ENCODE measurements at places on chromosomes 7 and 10.

GRCh38 chr10:15504101-15504840, 133.2 kb upstream of the FAM171A1 start:
- DNase-seq: peak; percentile 86

DNA sequence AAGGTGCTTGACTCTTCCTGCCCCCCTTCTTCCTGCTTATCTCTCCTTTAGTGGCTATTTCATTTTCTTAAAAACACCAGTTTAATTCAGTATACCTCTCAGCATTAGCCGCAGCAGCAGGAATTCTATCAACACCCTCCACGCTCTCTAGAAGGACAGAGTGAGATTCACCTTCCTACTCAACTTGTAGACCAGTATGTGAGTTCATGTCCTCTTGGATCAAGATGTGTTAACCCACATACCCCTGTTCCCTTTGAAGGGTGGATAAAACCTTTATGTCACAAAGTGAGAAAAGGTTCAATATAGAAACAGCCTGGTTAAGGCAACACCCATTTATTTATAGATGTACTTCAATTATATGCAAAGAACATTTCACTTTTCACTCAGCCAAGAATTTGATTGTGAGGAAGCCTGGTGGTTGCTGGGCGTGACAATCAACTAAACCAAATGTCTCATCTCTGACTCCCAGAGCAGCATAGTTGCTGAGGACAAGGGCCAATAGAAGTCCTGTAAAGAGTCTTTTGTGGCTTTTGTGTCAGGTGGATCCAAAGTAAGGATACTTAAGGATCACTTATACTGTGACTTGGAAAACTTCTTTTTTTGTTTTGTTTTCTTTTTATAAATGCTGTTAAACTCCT, 617.1 kb downstream of the SORCS3 start:
- DNase-seq: no peak

DNA sequence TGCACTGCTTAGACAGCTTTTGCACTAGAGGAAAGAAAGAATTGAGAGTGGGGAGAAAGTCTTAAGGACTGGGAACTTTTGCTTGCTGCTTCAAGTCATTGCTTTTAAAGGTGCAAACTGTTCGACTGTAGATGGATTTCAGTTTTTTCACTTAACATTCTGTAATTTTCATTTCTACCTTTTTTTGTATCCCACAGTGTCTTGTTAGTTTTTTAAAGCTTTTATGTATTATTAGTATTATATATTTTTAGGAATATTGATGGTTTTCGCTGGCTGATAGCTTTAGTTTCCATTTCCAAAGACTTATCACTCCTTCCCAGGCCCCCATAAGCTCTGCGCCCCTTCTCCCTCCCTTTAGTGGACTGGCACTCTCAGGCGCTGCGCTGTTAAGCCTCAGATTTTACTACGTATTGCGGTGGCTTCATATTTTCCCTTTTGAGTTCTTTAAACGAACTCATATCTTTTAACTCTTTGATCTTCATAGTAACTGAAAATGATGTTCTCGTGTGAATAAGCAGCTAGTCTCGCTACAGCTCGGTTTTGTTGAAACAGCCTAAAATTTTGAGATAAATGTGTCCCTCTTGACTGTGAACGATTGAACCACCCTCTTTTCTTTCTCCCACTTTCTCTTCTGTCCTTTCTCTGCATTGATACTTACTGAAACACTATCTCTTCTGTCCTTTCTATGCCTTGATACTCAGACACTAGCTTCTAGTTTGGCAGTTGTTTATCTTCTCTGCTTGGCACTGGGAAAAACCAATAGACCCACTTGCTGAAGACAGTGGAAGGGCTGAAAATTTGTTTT, 2.5 kb upstream of the ETV1 start:
- DNase-seq: peak; percentile 8

DNA sequence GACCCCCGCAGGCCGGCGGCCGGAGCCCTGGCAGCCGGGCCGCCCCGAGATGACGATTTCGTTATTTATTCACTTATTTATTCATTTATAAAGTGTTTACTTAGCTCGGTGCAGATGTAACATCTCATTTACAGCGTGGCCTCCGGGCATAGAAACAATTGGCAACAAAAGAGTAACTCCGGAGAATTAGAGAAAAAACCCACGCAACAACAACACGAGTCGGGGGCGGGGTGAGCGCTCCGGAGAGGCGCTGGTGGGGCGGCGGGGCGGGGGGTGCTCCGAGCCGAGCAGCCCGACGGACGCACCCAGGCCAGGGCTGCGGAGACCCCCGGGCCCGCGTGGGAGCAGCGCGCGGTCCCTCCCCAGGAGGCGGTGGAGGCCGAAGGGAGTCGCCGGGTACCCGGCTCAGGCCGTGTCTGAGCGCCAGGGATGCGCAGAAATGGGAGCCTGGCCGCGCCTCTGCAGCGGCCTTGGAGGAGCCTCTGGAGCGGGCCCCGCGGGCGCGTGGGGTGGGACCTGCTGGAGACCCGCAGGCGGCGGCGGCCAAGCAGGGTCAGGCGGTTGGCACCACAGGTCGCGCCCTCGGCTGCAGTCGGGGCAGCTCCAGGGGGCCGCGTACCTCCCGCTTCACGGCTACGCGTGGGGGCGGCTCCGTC, 14.3 kb downstream of the UNCX start:
- no peak for DNase-seq

DNA sequence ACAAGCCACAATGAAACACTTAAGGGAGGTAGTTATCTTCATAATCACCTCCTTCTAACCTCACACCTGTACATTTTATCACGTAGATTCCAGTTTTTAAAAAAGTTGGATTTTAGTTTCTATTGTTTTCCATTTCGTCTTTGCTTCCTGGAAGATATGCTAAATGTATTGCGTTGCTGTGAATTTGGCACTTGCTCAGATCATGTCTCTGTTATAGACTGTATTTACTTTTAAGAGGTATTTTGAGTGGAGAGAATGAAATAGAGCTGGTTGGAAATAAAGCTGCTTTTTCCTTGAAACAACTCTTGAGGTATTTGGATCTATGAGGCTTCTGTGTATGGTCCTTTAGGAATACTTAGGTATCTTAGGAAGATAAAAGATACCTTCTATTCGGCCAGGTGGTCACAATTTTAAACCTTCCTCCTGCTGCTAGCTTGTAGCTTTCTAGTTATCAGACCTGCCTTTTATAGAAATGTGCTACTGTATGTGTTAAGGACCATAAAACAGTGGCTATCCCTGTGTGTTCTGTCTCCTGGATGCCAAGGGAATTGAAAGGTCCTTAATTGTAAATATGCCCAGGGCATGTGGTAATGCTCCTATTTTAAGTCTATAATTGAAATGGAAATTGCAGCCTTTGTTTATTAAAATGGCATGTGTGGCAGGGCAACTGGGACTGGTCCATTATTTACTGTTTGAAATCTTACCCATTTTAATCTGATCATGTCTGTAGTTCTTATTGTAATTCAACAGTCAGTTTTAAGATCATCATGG, 147.7 kb downstream of the SND1 start:
- DNase-seq: no peak

- no peak for DNase-seq
These were observed 12.5 kb upstream of the ITIH5 start for GRCh38 chr10:7679256-7679655.

DNA sequence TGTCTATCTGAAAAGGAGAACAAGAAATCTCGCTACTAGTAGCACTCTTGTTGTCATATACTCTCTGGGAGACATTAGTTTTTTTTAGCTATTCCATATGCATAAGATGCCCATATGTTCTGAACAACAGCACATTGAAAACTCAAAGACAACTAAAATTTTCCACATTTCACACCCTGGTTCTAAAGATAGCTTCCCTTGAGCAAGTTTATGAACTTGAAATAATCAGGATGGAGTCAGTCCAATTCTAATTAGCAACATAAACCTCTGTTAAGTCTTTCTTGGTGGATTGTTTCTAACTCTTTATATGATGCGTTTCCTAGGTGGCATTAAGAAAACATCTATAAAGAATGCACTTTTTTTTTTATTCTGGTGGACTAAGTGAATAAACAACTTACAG, 1095.3 kb downstream of the GRM8 start:
- no peak for DNase-seq

DNA sequence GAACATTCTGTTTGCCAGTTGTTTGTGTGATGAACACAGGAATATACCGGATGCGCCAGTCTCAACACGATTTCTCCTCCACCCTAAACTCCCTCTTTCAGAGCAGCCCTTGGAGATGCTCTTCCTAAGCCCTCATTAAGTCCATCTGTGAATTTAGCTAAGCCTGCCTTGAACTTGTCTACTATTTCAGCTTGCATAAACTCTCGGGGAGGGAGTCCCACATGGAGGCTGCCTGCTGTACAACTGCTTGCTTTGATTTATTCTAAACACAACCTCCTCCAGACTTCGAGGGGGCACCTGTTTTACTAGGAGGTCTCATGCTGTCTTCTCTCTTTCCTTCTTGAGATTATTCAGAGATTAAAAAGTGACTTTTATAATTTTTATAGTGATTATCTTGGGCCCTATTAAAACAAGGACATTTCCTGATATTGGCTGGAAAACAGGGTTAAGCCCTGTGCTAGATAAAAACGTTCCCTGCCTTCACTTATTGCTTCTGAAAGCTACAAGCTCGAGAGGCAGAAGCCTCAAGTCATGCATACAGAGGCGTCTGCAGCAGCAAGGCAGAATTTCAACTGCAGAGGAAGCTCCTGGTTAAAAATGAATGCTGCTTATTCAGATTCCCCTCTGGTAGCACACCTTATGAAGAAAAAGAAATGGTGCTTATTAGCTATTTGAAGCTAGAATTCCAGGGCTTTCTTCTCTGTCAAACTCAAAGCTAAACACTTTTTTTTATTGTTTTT, 174.3 kb downstream of the FANK1 start:
- DNase-seq: no peak

GRCh38 chr7:70512761-70513160, 619.2 kb upstream of the GALNT17 start:
- DNase-seq: no peak

GRCh38 chr10:116272440-116273283, at the start of gene GFRA1:
GFRA1 (minus strand) TSS chr10:116273206; CDS start chr10:116272029, 1,177 bp downstream.
- DNase-seq: no peak

- DNase-seq: peak; percentile 35
These were observed 19.1 kb upstream of the TPK1 start for GRCh38 chr7:144854839-144855424.
